ENCODE measurements at places on chromosomes 7 and 10. TPM values are rescaled to one million over a fixed set of nuclear protein-coding genes. Genes with fewer than 3 reads are reported as not detected.

The CALML3 gene
- 19.4 TPM for total RNA-seq

The OR2A42 gene
- 0.16 TPM for total RNA-seq

The KAZALD1 gene
- 12.5 TPM for total RNA-seq

The OR2F2 gene
- total RNA-seq: not detected

The CNTNAP2 gene
- total RNA-seq: 3.0 TPM

The NAT16 gene
- total RNA-seq: not detected

The TM9SF3 gene
- total RNA-seq: 121 TPM

The CASP7 gene
- total RNA-seq: 13.7 TPM

The SFRP4 gene
- 11.0 TPM for total RNA-seq

The LBX1 gene
- not detected for total RNA-seq

The DDC gene
- total RNA-seq: not detected

The ABCB1 gene
- 5.9 TPM for total RNA-seq

The CBX3 gene
- 78.0 TPM for total RNA-seq

The RP9 gene
- total RNA-seq: 4.7 TPM

The AUTS2 gene
- total RNA-seq: 41.9 TPM

The LRMDA gene
- total RNA-seq: 20.1 TPM

The SYPL1 gene
- 89.0 TPM for total RNA-seq

The ETV1 gene
- total RNA-seq: 11.5 TPM

The MMP21 gene
- total RNA-seq: 0.81 TPM

The NPFFR1 gene
- 0.04 TPM for total RNA-seq

The AGK gene
- total RNA-seq: 30.8 TPM

The CFAP43 gene
- total RNA-seq: not detected

The BRI3 gene
- total RNA-seq: 44.7 TPM

The TSPAN14 gene
- total RNA-seq: 29.1 TPM

The JCAD gene
- 59.9 TPM for total RNA-seq

The ALOX5 gene
- total RNA-seq: 17.4 TPM

The ZNF438 gene
- total RNA-seq: 13.5 TPM

The CARD11 gene
- 0.67 TPM for total RNA-seq

The DMBT1 gene
- total RNA-seq: 0.08 TPM

The ZNF853 gene
- 19.1 TPM for total RNA-seq

The RADIL gene
- 6.8 TPM for total RNA-seq

The TAF5 gene
- total RNA-seq: 4.4 TPM

The ARPC1A gene
- total RNA-seq: 75.0 TPM

The FZD8 gene
- 9.3 TPM for total RNA-seq

The NPTX2 gene
- total RNA-seq: 49.8 TPM
